Occipital lobe (tissue), 3 donors: ENCODE measurements at places on chromosomes 5 and 9.
A peak's percentile ranks its signal among the peaks of the same experiment; 100 is the strongest.

DNA sequence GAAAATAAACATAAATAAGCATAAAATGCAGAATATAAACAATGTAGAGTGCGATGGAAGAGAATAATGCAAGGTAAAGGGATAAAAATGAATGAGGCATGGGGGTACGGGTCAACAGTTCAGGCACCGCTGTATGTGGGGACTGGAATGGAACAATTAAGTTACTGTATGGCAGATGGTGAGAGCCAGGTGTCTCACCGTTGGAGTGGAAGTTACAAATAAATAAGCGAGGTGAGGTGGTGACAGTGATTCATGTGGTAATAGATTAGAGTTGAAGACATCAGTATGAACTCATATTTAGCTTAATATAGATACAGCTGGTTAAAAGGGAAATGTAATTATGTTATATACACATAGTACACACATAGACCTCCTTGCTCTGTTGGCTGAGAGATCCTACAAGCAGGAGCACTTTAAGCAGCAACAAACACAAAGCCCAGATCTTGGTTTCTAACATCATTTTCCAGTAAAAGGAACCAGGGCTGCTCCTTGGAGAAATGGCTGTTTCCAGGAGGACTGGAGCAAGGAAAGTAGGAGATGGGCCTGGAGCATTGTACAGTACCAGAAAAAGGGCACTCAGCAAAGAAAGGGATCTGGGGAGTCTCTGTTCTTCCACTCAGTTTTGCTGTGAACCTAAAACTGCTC lies 2.4 kb upstream of the OMD start:
- DNase-seq: no peak

DNA sequence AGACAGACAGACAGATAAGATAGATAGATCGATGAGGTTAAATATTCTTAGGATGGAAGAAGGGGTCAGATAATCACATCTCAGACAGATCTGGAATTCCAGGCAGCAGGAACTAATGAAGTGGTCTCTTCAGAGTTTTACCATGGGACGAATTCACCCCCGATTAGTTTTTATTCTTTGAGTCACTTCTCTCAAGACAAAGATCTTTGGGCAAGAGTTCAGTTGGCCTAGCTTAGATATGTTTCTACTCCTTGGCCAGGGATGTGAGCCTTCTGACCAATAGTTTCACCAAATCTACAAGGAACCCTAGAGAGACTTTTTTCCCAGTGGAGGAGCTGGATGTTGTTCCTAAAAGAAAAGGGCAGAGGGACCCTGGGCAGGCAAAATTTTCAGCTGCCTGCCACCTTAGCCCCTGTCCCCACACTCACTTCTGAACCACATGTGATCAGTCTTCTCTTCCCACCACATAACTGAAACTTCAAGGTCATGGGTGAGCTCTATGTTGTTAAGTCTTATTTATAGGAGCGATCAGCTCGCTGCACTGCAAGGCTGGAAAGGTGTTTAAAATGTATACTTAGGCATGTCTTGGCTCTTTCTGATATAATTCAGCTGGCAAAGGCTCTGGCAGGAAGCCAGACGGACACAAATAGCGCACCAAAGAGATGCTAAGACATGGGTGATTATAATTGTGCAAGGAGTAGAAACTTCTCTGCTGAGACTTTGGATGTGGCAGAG lies 132.9 kb downstream of the PALM2AKAP2 start:
- no peak for DNase-seq

- no peak for DNase-seq
Observed at GRCh38 chr9:73260506-73260905, 108.8 kb downstream of the ANXA1 start.

GRCh38 chr5:80194468-80194867 lies 61.4 kb downstream of the SERINC5 start:
- no peak for DNase-seq

DNA sequence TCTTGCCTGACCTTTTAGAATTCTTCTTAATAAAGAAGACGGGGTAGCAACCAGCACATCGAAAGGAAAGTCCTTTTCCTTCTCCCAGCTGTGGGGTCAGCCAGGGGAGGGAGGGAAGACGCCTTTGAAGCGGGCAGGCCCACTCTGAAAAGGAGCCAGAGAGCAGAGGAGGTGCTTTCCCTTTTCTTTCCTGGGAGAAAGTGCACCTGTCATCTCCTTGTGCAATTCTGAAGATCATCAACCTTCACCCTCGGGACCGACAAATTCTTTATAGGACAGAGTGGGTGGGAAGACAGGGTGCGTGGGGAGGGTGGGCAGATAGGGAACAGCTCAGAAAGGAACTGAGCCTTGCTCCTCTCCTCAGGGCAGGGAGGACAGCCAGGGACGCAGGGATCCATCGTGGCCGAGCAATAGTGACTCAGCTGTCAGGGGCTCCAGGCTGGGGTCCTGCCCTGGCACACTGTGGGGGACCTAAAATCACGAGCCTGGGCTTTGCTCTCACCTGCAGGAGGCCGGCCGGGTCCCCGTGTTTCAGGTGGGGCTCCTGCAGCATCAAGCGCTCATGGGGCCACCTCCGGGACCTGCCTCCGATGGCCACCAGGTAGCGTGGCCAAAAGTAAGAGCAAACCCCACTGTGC lies 141.0 kb downstream of the OLFM1 start:
- no peak for DNase-seq

- DNase-seq: no peak
Observed at GRCh38 chr9:127132921-127133647, 10.6 kb upstream of the ANGPTL2 start.

DNA sequence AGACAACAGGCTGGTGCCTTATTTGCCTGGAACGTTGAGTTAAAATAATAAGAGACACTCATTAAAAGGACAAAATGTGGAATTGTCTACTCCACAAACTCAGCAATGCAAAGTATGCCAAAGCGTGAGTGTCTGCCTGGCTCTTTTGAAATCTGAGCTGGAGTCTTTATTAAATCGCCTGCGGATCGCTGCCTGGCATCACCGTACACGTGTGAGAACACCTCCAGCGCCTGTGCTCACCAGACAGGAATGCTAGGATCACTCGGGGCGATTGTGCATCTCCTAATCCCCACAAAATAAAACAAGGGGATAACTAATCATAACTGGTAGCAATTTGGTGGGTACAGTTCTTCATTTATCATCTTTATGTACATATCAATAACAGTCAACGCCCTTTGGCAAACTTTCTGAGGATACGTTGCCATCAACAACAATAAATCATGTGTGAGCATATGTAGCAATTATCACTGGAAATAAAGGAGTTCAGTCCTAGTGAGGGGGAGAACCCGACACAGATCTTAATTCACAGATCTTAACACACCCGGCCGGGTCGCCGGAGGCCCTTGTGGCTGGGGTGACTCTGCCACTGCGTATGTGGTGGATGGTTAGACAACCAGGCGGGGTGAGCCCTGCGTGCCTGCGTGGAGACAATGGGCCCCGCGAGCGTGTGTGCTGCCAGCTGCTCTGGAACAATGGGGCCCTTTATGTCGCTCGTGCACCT lies 284.9 kb upstream of the IRX1 start:
- peak; percentile 31 for DNase-seq

DNA sequence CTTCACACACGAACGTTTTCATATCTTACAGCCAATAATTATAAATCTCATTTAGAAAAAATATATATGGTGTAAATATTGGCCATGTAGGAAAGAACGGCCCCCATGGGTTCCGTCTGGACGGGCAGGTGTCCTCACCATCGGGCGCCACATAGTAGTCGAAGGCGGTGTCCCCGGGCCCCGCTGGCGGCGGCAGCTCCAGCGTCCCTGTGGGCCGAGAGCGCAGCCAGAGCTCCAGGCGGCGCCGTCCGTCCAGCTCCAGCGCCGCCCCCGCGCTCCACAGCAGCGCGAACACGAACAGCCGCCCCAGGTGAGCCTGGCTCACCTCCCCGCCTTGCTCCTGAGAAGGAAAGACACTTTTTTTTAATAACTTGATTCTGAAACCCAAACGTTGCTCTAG lies 134.6 kb downstream of the DNAH5 start:
- no peak for DNase-seq

DNA sequence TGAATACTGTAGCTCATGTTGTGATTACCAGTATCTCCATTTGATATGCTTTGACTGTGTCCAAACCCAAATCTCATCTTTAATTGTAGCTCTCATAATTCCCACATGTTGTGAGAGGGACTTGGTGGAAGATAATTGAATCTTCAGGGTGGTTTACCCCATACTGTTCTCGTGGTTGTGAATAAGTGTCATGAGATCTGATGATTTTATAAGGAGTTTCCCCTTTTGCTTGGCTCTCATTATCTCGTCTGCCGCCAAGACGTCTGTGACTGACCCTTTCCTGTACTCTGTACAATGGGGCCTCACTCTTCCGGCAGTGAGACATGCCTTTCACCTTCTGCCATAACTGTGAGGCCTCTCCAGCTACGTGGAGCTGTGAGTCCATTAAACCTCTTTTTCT lies 59.3 kb downstream of the TRIO start:
- no peak for DNase-seq

GRCh38 chr5:31066655-31067328 lies 126.7 kb upstream of the CDH6 start:
- DNase-seq: no peak

GRCh38 chr5:6598351-6598900 lies 34.4 kb downstream of the NSUN2 start:
- no peak for DNase-seq

- DNase-seq: no peak
Observed at GRCh38 chr9:123536455-123536868, 180.5 kb downstream of the CRB2 start.

DNA sequence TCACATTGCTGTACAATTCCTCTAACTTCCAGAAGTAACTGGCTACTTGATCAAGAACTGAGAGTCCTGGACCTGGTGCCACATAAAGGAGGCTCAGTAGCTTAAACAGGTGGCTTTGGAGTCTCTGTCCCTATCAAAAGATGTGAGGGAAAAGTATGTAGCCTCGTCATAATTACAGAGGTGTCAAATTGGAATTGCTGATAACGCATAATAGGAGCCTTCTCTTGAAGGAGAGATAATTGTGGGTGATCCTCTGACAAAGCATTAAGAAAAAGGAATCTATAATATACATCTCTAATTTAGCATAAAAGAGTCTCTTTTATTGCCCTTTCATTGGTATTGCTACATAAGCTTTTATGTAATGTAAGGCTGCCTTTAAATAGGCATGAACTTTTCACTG lies 1246.4 kb upstream of the CDH9 start:
- no peak for DNase-seq

DNA sequence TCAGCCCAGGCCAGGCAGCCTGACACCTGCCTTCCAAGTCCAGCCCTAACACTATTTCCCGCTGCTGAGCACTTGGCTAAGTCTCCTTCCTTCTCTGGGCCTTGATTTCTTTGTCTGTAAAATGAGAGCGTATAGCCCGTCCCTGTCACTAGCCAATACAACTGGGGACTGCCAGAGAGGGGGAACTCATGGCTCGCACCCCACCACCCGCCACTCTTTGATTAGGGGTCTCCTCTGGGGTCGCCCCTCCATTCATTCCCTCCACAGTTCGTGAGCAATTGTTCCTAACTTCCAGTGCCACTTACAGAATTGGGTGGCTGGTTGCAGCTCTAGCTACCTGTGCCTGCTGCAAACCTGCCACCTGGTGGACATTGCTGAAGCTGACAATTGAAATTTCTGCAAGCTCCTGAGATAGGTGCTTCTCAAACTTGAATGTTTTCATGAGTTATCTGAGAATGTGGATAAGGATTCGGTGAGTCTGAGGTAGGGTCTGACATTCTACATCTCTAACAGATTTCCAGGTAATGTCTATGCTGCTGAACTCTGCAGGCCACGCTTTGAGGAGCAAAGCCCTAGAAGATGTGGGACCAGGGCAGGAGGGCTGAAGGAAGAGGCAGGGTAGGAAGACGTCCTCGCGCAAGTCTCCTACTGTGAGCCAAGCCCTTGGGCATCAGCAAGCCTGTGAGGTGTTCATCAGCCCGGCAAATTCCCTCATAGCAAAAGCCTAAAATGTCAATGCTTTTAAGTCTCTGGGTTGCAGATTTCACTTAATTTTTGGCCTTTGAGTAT lies 13.3 kb upstream of the RECK start:
- peak; percentile 33 for DNase-seq

DNA sequence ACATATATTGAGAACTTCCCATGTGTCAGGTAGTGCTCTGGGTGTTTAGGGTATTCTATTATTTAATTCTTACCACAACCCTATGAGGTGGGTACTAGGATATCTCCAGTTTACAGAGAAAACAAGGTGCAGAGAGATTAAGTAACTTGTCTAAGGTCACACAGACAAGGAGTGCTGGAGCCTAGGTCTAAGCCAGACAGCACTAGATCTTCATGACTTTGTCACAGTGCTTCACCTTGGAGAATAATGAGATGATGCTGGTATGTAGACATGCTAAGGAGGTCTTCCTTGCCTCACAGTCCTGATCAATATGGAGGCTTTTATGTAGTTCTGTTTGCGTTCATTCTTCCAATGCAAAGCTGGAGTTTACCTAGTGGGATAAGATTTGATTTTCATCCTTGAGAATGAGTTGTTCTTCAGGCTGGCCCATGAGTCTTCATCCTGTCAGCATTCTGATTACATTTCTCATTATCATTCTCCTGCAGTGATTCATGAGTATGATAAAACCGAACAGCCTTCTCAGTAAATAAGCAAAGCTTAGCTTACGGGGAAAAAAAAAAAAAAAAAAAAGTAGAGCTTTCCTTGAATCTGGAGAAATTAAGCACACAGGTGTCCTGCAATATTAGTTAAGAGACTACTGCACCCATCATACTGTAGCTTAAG lies 176.3 kb downstream of the C9orf152 start:
- no peak for DNase-seq

GRCh38 chr9:137198051-137198901 lies 2.3 kb downstream of the TPRN start:
- DNase-seq: no peak

- no peak for DNase-seq
Observed at GRCh38 chr5:172145870-172146747, 41.9 kb downstream of the STK10 start.

- DNase-seq: no peak
Observed at GRCh38 chr5:54704825-54705224, 187.3 kb downstream of the SNX18 start.

- no peak for DNase-seq
Observed at GRCh38 chr9:36547598-36547997, 25.1 kb upstream of the MELK start.

DNA sequence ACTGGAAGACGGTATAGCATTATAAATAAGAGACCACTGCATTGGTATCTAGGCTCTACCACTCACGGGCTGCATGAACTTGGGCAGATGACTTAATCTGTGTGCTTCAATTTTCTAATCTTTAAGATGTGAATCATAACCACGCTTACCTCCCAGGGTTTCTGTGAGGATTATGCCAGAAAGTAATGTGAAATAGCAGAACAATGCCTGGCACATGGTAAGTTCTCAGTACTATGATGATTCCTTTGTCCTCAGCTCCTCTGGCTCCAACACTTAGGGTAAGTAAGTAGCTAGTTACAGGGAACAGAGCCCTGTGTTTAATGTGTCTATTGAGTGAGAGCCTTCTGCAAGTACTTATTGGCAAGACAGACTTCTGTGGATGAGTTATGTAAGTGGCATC lies 31.1 kb downstream of the POU4F3 start:
- no peak for DNase-seq

DNA sequence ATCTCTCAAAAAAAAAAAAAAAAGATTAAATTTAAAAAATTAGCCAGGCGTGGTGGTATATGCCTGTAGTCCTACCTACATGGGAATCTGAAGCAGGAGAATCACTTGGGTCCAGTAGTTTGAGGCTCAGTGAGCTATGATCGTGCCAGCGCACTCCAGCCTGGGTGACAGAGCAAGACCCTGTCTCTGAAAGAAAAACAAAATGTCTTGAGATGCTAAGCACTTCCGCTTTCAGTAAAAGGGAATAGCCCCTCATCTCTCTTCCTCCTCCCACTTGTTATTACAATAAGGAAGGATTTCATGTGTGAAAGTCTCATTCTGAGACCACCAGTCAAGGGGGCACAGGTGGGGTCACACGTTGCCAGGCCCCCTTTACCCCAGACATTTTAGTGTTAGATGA lies 79.4 kb downstream of the GOLPH3 start:
- DNase-seq: no peak

GRCh38 chr9:71642056-71642455 lies 126.3 kb downstream of the CEMIP2 start:
- no peak for DNase-seq
